Natural killer cell (primary cell): ENCODE measurements at places on chromosomes 16 and 17. TPM values are rescaled to one million over a fixed set of nuclear protein-coding genes. Genes with fewer than 3 reads are reported as not detected.

- peak within 1 kb of the TSS; percentile 94 for H3K4me3 ChIP-seq
- DNase-seq, result peak; percentile 68
- peaks cover 25% of the 10 kb centered on the region for H3K36me3 ChIP-seq
- H3K27me3 ChIP-seq, result no peaks in the 10 kb centered on the region
Observed at GRCh38 chr17:58328195-58329034, at the start of gene TSPOAP1. TSS of gene TSPOAP1 (minus strand) at chr17:58328795. CDS start at chr17:58327920, 875 bp downstream.

DNA sequence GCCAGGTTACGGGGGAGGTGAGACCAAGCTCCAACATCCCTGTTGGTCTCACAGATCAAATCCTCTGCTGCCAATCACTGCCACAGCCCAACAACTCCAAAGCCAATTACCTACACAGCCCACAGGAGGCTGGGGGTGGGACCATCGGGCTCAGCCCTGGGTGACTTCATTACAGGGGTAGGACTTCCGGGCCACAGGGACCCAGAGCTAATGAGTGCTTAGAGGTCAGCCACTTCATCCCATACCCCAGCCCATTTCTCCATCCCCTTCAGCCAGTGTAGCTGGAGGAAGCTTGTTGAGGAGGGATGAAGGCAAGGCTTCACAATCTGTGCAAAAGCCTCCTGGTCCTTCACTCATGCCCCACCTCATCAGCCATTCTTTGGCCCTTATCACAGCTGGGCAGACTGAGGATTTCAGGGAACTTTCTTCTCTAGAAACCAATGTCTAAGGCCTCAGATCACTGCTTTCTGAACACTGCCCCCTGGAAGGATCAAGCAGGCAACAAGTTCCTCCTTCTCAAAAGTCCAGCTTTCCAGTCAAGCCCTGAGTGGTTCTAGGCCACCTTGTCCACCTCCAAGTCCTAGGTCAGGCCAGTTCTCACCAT is 5.8 kb downstream of the FOXN1 start:
- no peak overlapping the region for H3K4me3 ChIP-seq
- no peak overlapping the region for H3K27ac ChIP-seq
- H3K27me3 ChIP-seq, result peaks cover 3% of the 10 kb centered on the region
- DNase-seq, result no peak
- H3K36me3 ChIP-seq, result no peaks in the 10 kb centered on the region

GRCh38 chr17:8707332-8708024 is 37.2 kb downstream of the CCDC42 start:
- no peak overlapping the region for H3K4me3 ChIP-seq
- no peaks in the 10 kb centered on the region for H3K27me3 ChIP-seq
- H3K4me1 ChIP-seq, result no peaks in the 10 kb centered on the region
- no peak for DNase-seq
- H3K36me3 ChIP-seq, result no peaks in the 10 kb centered on the region
- H3K27ac ChIP-seq, result no peak overlapping the region

DNA sequence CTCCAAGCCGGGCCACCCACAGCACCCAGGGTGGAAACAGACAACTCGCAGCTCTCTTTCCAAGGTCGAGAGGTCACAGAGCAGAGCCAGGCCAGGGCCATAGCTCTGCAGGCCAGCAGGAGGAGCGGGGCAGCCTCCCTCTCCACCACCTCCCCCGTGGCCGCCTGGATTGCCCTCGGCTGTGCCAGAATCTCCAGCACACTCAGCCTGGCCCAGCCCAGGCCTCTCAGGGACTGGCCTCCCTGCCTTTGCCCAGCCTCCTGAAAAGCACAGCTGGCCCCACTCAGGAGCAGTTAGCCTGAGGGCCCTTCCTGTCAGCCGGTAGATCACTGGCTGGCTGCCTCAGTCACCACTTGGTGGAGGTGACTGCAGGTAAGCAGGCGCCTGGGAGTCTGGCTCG is 85.8 kb upstream of the SEC14L1 start:
- H3K36me3 ChIP-seq, result no peaks in the 10 kb centered on the region
- no peaks in the 10 kb centered on the region for H3K27me3 ChIP-seq
- H3K4me3 ChIP-seq, result no peak overlapping the region
- no peak for DNase-seq
- no peak overlapping the region for H3K27ac ChIP-seq

DNA sequence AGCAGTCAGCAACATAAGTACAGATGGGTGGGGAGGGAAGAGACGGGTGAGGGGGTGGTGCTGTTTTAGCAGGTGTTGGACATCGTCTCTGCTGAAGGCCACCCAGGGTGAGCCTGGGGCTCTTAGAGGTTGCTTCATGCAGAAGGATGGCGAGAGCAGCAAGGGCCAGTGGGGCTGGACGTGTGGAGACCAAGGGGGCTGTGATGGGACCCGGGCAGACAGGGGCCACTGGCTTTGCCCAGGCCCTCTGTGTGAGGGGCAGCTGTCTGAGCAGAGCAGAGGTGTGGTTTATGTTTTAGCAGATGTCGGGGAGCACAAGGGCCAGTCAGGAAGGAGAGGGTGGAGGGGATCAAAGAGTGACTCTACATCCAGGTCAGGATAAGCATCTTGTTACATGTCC is 4.8 kb downstream of the NARF start:
- peaks cover 11% of the 10 kb centered on the region for H3K4me1 ChIP-seq
- no peaks in the 10 kb centered on the region for H3K27me3 ChIP-seq
- no peak overlapping the region for H3K27ac ChIP-seq
- peaks cover 62% of the 10 kb centered on the region for H3K36me3 ChIP-seq
- no peak overlapping the region for H3K4me3 ChIP-seq

DNA sequence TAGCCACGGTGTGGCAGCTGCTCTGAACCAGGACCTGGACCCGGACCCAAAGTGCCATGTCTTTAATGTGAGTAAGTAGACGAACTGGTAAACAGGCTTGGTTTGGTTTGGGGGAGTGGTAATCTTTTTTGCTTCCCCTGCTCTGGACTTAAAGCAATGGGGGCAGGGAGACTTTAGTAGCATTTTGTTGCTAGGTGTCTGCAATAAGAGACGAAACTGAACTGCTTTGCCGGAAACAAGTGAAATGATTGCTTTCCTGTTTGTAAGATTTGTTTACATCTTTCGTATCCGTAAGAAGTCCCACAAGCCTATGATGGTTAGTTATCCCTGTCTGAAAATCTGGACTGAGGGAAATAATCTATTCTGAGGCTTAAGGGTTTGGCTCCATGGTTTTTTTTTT is 21.5 kb downstream of the PRCD start:
- peak; percentile 79 for DNase-seq
- peaks cover 30% of the 10 kb centered on the region for H3K36me3 ChIP-seq
- peak overlapping the region; percentile 51 for H3K27ac ChIP-seq
- H3K4me3 ChIP-seq, result no peak overlapping the region
- no peaks in the 10 kb centered on the region for H3K27me3 ChIP-seq

DNA sequence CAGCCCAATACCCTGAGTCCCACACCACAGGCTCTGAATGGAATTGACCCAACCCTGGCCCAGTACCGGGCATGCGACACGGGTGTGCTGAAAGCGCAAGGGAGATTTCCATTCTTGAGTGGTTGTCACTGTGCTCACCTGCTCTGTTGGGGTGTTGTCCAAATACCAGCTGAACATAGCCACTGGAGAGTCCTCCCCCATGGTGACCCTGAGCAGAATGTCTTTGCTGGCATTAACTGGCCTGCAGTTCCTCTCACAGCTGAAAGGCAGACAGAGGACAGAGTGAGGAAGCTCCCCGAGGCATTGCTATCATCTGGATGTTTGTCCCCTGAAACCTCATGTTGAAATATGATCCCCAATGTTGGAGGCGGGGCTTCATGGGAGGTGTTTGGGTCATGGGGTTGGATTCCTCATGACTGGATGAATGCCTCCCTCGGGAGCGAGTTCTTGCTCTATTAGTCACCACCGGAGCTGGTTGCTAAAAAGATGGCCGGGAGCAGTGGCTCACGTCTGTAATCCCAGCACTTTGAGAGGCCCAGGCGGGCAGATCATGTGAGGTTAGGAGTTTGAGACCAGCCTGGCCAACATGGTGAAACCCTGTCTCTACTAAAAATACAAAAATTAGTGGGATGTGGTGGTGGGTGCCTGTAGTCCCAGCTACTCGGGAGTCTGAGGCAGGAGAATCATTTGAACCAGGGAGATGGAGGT is 57.3 kb upstream of the BCO1 start:
- DNase-seq, result no peak
- H3K36me3 ChIP-seq, result no peaks in the 10 kb centered on the region
- H3K27ac ChIP-seq, result no peak overlapping the region
- H3K4me3 ChIP-seq, result no peak overlapping the region

GRCh38 chr16:69188236-69188549 is 1.2 kb downstream of the SNTB2 start:
- peak; percentile 73 for DNase-seq
- peak overlapping the region; percentile 60 for H3K27ac ChIP-seq
- H3K4me1 ChIP-seq, result peaks cover 54% of the 10 kb centered on the region
- H3K27me3 ChIP-seq, result no peaks in the 10 kb centered on the region

GRCh38 chr17:917391-917811 is 62.2 kb downstream of the NXN start:
- no peak overlapping the region for H3K4me3 ChIP-seq
- H3K36me3 ChIP-seq, result no peaks in the 10 kb centered on the region
- no peak for DNase-seq
- H3K27me3 ChIP-seq, result no peaks in the 10 kb centered on the region

DNA sequence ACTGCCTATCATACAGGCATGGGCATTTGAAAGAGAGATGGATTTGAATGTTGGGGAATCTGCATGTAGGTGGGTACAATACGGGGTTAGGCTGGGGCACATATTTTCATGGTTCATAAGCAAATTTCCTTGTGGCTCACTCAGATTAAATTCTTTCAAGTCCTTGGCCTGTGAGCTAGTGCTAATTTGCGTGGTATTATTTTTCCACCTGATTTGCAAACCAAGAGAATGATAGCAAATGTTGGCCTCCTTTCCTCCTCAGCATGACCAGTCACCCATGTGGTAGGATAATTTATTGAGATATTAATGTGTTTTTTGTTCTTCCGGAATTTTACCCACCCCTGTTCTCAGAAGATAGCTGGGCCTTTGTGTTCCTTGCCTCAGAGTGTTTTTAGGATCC is 22.9 kb downstream of the FAM20A start:
- no peaks in the 10 kb centered on the region for H3K27me3 ChIP-seq
- no peak overlapping the region for H3K4me3 ChIP-seq

DNA sequence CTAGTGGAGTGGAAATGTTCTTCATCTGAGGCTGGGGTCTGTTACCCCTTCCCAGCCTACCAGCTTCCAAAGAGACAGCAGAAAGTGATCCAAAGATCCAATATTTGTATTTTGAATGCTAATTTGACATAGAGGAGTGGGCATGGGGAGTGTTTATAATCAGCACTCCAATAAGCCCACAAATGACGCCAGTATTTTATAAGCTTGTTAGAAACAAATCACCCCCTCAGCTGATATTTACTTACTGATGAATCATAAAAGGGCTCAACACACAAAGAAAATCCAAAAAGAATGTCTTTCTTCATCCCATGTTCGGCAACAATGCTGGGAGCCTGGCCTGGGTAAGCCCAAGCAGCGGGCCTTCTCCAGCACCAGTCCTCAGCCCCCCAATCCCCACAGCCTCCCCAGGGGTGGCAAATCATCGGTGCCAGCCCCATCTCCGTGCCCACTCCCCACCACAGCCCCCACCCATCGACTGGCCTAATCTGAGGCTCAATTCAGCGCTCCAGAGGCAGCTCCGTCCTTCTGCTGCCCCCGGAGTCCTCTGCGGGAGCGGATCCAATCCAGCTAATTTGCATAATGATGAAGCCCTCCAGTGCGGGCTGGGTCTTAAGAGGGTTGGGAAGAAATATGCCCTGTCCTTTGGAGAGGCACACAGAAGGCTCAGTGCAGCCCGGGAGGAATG is 169.5 kb downstream of the C16orf78 start:
- H3K4me1 ChIP-seq, result no peaks in the 10 kb centered on the region
- H3K4me3 ChIP-seq, result no peak overlapping the region
- no peak for DNase-seq
- no peaks in the 10 kb centered on the region for H3K27me3 ChIP-seq

DNA sequence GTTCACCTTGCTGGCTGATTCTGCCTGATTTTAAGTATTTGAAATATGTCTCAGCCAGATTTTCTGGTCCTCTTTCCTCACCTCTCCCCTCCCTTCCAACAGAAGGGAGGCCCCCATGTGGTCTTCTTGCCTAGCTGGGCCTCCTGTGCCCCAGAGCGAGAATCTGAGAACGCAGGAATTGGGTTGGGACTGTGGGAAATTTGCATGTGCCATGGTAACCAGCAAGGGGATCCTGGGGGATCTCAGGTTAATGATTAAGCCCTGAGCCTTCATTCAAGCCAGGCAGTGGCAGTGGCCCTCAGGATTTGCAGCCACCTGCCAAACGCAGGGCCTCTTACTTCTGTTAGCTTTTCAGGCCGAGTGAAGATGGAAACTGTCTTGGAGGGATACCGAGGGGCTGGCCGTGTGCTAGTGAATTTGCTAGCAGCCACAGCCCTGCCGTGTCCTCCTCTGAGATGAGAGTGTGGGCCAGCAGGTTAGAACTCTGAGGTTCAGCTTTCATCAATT is 40.2 kb downstream of the KSR1 start:
- peaks cover 12% of the 10 kb centered on the region for H3K4me1 ChIP-seq
- DNase-seq, result no peak
- no peak overlapping the region for H3K4me3 ChIP-seq
- no peak overlapping the region for H3K27ac ChIP-seq
- H3K27me3 ChIP-seq, result no peaks in the 10 kb centered on the region
- H3K36me3 ChIP-seq, result no peaks in the 10 kb centered on the region

GRCh38 chr16:85347213-85347591 is 234.9 kb upstream of the CIBAR2 start:
- H3K4me1 ChIP-seq, result no peaks in the 10 kb centered on the region
- no peaks in the 10 kb centered on the region for H3K36me3 ChIP-seq
- H3K27me3 ChIP-seq, result no peaks in the 10 kb centered on the region
- no peak for DNase-seq

- no peak for DNase-seq
- H3K27me3 ChIP-seq, result no peaks in the 10 kb centered on the region
- H3K27ac ChIP-seq, result no peak overlapping the region
- H3K4me1 ChIP-seq, result no peaks in the 10 kb centered on the region
- H3K36me3 ChIP-seq, result peaks cover 2% of the 10 kb centered on the region
Observed at GRCh38 chr17:3582915-3583314, 25.3 kb upstream of the TRPV3 start.

- H3K27ac ChIP-seq, result no peak overlapping the region
- peaks cover 62% of the 10 kb centered on the region for H3K36me3 ChIP-seq
- no peaks in the 10 kb centered on the region for H3K4me1 ChIP-seq
- no peaks in the 10 kb centered on the region for H3K27me3 ChIP-seq
- H3K4me3 ChIP-seq, result no peak overlapping the region
Observed at GRCh38 chr16:56460101-56460500, 8.7 kb downstream of the OGFOD1 start.

The ABCC12 gene
- not detected for total RNA-seq

The TERB1 gene
- 0.33 TPM for total RNA-seq

The C17orf78 gene
- not detected for total RNA-seq

The ASB16 gene
- not detected for total RNA-seq

The AATK gene
- 8.5 TPM for total RNA-seq

The EVI2A gene
- total RNA-seq, result 33.0 TPM

The PYY gene
- total RNA-seq, result not detected

The G6PC1 gene
- not detected for total RNA-seq

The SLC47A1 gene
- total RNA-seq, result 1.3 TPM

The MLYCD gene
- total RNA-seq, result 13.2 TPM
